ENCODE measurements at places on chromosomes 6 and 20. TPM values are rescaled to one million over a fixed set of nuclear protein-coding genes. Genes with fewer than 3 reads are reported as not detected.

CHMP4B gene
- 39.2 TPM for polyA plus RNA-seq

RNF217 gene
- 5.6 TPM for polyA plus RNA-seq

HLA-DRB5 gene
- not detected for polyA plus RNA-seq

TSPYL4 gene
- polyA plus RNA-seq: 95.4 TPM

LY6G6C gene
- polyA plus RNA-seq: not detected

ZSCAN12 gene
- polyA plus RNA-seq: 2.2 TPM

MCCD1 gene
- polyA plus RNA-seq: not detected

ZFP64 gene
- 6.7 TPM for polyA plus RNA-seq

KCNQ2 gene
- 8.7 TPM for polyA plus RNA-seq

CDH4 gene
- 0.45 TPM for polyA plus RNA-seq

MKKS gene
- 45.8 TPM for polyA plus RNA-seq

TTLL9 gene
- 0.14 TPM for polyA plus RNA-seq

FAM162B gene
- not detected for polyA plus RNA-seq

TEAD3 gene
- polyA plus RNA-seq: 0.19 TPM

TMEM244 gene
- not detected for polyA plus RNA-seq

PRELID3B gene
- 21.0 TPM for polyA plus RNA-seq

RIPOR3 gene
- not detected for polyA plus RNA-seq

BTN1A1 gene
- not detected for polyA plus RNA-seq

TPD52L2 gene
- polyA plus RNA-seq: 7.6 TPM

PMEPA1 gene
- 1.9 TPM for polyA plus RNA-seq

SOX18 gene
- polyA plus RNA-seq: not detected

MYH7B gene
- 2.0 TPM for polyA plus RNA-seq

CALHM6 gene
- polyA plus RNA-seq: 13.7 TPM

CRISP3 gene
- not detected for polyA plus RNA-seq

ME1 gene
- 90.1 TPM for polyA plus RNA-seq

APOBEC2 gene
- polyA plus RNA-seq: 4.9 TPM

AVP gene
- not detected for polyA plus RNA-seq

THBD gene
- not detected for polyA plus RNA-seq

MBOAT1 gene
- 1.4 TPM for polyA plus RNA-seq

PROKR2 gene
- not detected for polyA plus RNA-seq

NFKBIL1 gene
- polyA plus RNA-seq: 0.75 TPM

NDRG3 gene
- 47.9 TPM for polyA plus RNA-seq

SLPI gene
- polyA plus RNA-seq: not detected

PAX1 gene
- polyA plus RNA-seq: not detected

PAK1IP1 gene
- polyA plus RNA-seq: 31.7 TPM

RSPH4A gene
- 2.7 TPM for polyA plus RNA-seq

DUSP15 gene
- polyA plus RNA-seq: not detected

PPDPF gene
- 2.1 TPM for polyA plus RNA-seq
